Smooth muscle cell of trachea (primary cell): ENCODE measurements at places on chromosomes 5 and 9. TPM values are rescaled to one million over a fixed set of nuclear protein-coding genes. Genes with fewer than 3 reads are reported as not detected.

CDK7 gene
- 42.2 and 61.2 TPM in 2 replicates for total RNA-seq

MEIKIN gene
- total RNA-seq: not detected in 2 replicates

CORO2A gene
- 0.15 and 0.33 TPM in 2 replicates for total RNA-seq

PFN3 gene
- total RNA-seq: not detected in 2 replicates

PCDHGA7 gene
- total RNA-seq: 5.4 and 8.4 TPM in 2 replicates

EIF4EBP3 gene
- 1.5 and 3.3 TPM in 2 replicates for total RNA-seq
